ENCODE measurements at places on chromosomes 7 and 10.

GRCh38 chr7:147062897-147063296, 946.3 kb downstream of the CNTNAP2 start:
- DNase-seq = no peak

DNA sequence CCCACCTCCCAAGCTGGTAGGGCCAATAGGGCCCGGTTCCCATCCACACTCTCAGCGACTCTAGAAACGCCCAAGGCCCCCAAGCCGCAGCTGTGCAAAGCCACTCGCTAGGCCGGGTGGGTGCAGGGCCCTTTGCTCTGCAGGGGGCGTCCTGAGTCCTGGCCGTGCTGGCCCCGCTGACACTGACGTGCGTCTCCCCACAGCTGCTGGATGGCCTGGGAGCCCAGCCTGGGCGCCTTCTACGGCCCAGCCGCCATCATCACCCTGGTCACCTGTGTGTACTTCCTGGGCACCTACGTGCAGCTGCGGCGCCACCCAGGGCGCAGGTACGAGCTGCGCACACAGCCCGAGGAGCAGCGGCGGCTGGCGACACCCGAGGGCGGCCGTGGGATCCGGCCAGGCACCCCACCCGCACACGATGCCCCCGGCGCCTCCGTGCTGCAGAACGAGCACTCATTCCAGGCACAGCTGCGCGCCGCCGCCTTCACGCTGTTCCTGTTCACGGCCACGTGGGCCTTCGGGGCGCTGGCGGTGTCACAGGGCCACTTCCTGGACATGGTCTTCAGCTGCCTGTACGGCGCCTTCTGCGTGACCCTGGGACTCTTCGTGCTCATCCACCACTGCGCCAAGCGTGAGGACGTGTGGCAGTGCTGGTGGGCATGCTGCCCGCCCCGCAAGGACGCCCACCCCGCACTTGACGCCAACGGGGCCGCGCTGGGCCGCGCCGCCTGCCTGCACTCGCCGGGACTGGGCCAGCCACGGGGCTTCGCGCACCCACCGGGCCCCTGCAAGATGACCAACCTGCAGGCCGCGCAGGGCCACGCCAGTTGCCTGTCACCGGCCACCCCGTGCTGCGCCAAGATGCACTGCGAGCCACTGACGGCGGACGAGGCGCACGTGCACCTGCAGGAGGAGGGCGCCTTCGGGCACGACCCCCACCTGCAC, 31.6 kb upstream of the KNDC1 start:
- no peak for DNase-seq

GRCh38 chr10:32970910-32971309, 12.9 kb upstream of the ITGB1 start:
- no peak for DNase-seq

DNA sequence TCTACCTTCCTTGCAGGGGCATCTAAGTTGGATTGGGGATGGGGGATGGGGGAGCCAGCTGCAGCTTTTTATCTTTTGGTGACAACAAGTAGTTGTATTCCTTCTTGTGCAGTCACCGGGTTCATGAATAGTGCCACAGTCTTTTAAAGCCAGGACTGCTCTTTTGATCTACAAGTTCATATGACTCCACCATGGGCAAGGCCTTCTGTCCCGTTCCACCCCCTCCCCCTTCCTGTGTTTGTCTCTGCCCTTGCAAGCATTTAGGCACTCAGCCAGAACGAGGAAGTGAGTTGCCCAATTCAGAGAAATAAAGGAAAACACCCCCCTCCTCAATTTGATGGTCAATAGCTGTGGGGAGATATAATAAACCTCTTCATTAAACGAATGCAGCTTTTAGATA, 44.8 kb upstream of the EGR2 start:
- DNase-seq = no peak

DNA sequence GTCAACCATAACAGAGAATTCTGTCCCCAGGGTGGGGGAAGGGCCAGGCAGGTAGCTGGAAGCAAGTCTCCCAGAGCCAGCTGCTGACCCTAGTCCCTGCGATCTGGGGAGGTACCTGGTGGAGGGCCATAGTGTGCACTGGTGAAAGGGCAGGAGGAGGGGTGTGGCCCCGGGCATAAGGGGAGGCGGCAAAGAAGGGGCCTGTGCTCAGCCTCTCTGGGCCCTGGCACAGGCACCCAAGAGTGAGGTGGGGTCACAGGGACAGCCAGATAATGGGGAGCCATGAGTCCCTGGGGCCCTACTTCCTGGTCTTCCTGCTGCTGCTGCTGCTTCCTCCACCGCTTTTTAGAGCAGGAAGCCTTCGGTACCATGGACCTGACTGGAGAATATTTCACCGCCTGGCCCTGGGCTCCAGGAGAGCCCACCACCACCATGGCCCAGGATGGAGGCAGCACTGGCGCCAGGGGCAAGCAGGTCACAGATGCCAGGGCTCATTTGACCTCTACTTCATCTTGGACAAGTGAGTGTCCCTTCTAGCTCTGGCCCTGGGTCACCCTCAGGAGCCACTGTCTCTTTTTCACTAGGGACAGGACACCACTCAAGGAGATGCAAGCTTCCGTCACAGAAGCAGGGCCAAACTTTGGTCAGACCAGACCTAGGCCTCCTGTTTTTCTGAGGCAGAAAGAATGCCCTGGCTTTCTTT, at the start of gene ANTXRL:
Gene ANTXRL, plus strand, starts transcription at position 7 of the 703 bp plus-strand sequence. Its CDS starts 266 bp downstream, at position 273.
- DNase-seq = no peak

DNA sequence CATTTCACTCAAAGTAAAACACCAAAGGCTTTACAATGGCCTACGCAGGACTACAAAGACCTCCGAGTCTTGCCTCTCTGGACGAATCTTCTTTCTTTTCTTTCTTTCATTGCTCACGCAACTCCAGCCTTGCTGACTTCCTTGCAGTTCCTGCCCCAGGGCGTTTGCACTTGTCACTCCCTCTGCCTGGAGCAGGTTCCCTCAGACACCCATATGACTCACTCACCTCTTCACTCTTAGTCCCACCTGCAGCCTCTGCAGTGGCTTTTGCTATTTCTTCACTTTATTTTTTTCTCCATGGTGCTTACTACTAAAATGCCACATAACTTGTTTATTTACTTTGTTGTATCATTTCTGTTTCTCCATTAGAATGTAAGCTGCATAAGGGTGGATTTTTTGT, 33.1 kb downstream of the GHRHR start:
- DNase-seq = no peak
